ENCODE measurements at places on chromosomes 4 and X.

GRCh38 chr4:152455311-152455710 lies 80.6 kb downstream of the FBXW7 start:
- DNase-seq: no peak

- DNase-seq: no peak
Measured at GRCh38 chrX:133660281-133660680, 245.0 kb upstream of the GPC4 start.

DNA sequence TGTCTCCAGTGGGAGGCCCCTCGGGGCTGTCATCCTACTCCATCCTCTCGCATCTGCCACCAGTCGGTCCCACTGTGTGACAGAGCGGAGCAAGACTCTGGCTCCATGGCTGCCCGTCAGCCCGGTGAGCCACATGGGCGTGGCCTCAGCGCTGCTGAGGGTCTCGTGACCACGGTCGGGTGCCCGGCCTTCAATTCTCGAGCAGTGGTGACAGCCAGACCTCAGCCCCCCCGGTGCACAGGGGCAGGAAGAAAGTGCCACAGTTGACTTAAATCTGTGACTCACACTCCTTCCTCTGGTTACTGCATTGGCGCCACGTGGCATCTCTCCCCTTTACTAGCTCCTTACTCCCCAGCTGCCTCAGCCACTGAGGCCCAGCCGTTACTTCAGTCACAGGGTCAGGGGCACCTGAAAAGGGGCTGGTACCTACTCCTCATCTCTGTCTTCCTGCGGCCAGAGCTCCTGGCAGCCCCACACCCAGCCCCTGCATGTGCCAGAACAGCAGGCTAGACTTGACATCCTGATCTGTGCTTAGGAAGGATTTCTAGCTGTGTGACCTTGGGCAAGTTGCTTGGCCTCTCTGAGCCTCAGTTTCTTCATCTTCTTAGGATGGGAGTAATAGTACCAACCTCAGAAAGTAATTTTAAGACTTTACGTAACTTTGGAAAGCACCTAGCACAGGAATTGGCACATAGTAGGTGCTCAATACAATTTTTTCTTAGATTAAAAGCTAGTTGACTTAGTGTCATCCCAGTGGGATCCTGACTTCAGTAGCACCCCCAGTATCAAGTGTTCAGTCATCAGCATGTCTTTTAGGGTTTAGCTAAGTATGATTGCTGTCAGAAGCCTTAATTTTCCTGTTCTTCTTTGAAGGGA lies 66.1 kb downstream of the TNIP2 start:
- DNase-seq: no peak

- DNase-seq: no peak
Measured at GRCh38 chrX:147183161-147183560, 368.6 kb upstream of the CXorf51A start.

DNA sequence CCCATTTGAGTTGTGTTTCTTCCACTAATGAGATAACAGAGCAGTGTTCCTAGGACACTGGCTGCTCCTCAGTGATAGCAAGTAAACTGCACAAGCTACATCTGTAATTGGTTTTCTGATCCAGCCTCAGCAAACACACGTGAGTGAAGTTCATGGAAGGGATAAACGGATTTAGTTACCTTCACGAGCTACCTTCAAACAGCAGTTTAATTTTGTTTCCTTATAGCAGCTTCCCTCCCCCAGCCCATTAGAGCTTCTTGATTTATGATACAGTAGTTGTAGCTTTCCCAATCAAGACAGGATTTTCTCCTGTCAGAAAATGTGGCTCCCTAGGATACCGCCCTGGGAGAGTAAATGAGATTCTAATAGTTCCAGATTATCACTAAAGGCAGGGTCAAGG lies 634.2 kb upstream of the FAT1 start:
- DNase-seq: no peak

DNA sequence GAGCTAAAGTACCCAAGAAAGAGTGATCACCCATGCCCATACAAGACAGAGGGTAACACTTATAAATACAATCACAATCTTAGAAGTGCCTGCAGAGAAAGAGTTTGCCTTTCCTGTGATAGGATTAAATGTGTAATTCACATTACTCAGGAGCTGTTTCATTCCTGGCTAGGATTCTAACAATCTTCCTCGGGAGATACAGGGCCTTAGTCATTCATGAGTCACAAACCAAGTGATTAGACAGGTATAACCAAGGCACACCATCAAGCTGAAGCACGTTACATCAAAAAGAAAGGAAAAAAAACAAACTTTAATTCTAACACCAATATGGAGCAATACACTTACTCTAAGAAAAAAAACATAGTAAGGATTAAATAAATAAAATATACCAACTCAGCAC lies 14.9 kb downstream of the ABCG2 start:
- no peak for DNase-seq

- DNase-seq: no peak
Measured at GRCh38 chr4:184232202-184232601, 14.5 kb upstream of the ENPP6 start.

DNA sequence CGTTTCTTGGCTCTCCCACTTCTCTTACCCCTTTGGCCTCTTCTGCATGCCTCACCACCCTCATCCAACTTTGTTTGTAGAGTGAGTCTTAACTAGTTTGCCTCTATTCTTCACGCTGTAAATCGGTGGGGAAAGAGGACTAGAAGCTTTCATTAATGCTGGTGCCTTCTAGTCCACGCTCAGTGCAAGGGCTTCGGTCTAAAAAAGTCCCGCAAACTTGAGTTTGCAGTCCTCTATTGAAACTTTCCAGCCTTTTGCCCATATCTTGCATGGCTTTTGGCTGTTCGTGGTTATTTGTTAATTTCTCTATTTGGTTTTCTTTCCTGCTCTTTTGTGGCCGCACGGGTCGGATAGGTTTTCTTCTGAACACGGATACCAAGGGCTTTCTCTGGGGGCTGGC lies 868 bp downstream of the DACH2 start:
- DNase-seq: no peak

DNA sequence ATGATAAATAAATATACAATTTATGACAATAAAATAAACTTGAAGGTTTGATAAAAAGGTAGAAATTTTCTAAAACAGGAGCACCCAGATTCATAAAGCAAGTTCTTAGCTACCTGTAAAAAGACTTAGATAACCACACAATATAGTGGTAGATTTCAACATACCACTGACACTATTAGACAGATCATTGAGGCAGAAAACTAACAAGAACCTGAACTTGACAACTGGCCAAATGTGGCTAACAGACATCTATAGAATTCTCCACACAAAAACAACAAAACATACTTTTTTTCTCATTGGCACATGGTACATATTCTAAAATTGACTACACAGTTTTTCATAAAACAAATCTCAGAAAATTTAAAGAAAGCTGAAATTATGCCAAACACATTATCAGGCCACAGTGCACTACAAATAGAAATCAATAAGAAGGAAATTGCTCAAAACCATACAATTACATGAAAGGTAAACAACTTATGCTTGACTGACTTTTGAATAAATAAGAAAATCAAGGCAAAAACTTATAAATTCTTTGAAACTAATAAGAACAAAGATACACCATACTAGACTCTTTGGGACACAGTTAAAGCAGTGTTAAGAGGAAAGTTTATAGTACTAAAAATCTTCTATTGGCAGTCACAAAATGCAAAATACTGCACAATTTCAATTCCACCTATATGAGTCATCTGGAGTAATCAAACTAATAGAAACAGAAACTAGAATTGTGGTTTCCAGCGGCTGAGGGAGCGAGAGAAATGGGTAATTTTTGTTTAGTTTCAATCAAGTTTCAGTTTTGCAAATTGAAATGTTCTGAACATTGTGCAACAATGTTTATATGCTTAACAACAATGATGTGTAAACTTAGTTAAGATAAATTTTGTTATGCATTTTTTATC lies 925.6 kb downstream of the SH3BGRL start:
- no peak for DNase-seq

- DNase-seq: no peak
Measured at GRCh38 chr4:119211867-119212233, 663 bp upstream of the USP53 start.

- no peak for DNase-seq
Measured at GRCh38 chr4:105106426-105106825, 40.2 kb upstream of the TET2 start.

DNA sequence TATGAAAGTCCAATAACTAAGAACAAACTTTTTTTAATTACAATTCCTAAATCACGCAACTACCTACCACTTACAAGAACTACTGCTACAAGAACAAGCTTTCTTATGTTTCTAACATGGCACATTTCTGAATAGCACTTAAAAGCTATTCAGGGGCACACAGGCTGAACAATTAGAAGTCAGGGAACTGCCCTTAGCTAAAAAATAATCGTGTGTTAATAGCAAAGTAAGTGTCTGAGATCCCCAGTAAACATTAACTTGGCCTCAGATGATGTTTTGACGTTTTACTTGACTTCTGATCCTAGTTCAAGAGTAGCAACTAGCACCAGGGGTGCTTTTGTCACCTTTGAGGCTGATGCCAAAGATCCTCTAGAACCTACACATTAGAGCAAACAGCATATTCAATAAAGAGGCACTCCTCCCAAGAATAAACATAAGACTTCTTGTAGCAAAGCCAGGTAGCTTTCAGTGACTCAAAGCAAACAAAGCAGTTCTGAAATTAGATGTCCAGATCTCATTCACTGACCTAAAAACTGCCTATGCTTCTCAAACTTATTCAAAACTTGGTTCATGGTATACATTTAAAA lies 16.2 kb downstream of the SPOCK3 start:
- no peak for DNase-seq

DNA sequence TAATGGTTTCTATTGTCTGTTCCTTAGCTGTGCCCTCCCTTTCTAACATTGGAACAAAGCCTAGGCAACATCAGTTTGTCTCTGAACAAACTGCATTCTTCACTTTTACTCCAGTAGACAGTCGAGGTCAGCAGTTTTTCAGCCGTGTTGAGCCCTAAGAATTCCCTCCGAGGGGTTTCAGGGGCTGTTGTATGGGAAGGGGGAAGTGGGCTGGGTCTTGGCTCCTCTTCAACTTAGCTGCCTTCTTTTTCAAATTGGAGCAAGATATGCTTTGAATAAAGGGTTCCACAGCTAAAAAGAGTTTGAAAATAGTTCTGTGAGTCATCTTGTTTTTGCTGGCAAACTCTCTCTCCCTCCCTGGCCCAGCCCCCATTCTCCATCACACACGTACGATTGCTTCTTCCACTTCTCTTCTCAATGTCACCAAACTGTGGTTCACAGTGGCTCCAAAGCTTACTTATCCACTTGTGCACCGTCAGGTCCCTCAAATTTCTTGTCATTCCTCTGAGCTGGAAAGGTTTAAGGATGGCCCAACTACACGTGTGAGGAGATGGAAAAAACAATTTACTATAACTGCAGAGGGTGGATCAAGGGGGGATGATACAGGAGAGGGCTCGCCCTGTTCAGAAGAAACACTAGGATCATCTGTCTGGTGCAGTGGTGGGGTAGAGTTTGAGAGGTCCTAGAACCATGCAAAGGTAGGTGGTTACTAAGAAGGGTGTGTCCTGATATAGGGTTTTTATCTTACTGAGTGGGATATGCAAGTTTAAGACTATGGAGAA lies 9.2 kb upstream of the MAML3 start:
- no peak for DNase-seq

DNA sequence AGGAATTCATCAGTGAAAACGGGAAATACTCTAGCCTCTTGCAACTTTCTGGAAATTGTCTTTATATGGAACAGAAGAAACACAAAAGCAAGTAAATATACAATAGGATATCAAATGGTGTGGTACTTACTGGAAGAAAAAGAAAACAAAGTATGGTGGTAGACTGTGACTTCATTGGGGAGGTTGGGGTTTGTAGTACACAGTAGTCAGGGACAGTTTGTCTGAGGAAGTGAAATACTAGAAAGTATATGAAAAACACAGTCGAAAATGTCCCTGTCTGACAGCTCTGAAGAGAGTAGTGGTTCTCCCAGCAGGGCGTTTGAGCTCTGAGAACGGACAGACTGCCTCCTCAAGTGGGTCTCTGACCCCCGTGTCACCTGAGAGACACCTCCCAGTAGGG lies 390.0 kb upstream of the NWD2 start:
- no peak for DNase-seq

- no peak for DNase-seq
Measured at GRCh38 chrX:140762061-140762460, 52.5 kb downstream of the LINC00632 start.

- no peak for DNase-seq
Measured at GRCh38 chr4:83618431-83618830, 82.5 kb downstream of the GPAT3 start.

- DNase-seq: no peak
Measured at GRCh38 chr4:8173492-8174242, 15.1 kb upstream of the ABLIM2 start.

DNA sequence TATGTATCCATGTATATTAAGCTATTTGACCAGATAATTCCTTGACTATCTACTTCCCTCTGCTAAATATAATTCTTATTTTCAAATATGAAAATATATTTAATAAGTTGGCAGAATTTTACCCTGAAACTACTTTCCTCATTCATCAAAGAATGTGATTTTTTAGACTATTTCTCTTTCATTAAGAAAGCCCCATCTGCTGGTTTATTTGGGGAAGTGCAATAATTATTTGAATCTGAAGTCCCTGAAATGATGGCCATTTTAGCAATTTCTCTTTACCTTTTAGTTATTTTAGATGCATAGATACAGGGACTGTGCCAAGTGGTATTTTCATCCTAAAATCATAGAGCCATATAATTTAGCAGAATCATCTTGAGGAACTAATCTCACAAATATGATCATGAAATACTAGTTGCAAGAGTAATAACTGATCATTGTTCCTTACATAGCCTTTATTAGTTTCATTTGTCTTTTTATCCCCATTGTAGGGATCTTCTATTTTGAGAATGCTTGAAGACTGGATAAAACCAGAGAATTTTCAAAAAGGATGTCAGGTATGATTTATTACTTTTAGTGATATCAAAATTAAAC lies 39.0 kb downstream of the ENPEP start:
- no peak for DNase-seq

DNA sequence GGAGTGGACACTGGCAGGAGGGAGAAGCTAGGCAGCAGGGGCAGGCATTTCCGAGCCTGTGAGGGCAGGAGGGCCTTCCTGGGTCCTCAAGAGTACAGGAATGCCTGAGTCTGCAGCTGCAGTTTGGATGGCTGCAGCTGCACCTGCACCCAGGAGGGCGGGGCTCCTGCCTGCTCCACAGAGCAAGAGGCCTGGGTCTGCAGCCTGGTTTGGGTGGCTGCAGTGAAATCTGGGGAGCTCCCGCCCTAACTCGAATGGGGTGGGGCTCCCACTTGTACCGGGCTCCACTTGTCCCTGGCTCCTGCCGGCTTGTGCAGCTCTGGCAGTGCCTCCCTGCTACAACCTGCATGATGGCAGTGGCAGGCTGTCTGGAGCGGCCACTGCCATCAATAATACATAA lies 436.0 kb downstream of the ARHGAP24 start:
- no peak for DNase-seq

DNA sequence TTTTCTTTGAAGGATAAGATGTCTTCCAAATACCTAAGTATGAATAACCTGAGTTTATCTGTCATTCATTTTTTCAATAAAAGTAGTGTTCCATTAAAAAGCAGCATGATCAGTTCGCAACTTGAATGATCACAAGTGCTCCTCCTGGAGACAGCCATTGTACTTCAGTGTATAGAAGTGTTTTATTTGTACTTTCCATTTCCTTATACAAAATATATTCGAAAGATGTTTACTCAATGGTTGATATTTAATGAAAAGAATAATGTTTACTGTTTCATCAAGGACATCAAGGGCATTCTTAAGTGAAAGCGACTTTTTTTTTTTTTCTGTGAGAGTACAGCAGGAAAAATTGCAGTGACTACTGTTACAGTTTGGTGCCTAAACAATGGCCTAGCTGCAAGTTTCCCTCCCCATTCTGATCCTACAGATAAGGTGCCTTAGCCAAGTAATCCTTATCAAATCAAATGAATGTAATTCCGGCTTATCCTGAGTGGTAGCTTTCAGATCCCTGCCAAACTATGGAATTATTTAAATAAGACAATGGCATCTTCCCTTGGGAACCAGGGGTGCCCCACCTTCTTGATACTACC lies 69.0 kb upstream of the IL15 start:
- no peak for DNase-seq

All from activated CD8-positive, alpha-beta memory T cell treated with anti-CD3 and anti-CD28 coated beads for 1 hour (primary cell).